ENCODE measurements at places on chromosomes 2 and 18.

GRCh38 chr18:34330308-34330707, 105.6 kb upstream of the NOL4 start:
- no peak for DNase-seq

GRCh38 chr2:239310401-239311061, 90.3 kb downstream of the HDAC4 start:
- DNase-seq, result no peak

- DNase-seq, result no peak
Observed at GRCh38 chr2:217445723-217446122, 557.1 kb downstream of the TNS1 start.

DNA sequence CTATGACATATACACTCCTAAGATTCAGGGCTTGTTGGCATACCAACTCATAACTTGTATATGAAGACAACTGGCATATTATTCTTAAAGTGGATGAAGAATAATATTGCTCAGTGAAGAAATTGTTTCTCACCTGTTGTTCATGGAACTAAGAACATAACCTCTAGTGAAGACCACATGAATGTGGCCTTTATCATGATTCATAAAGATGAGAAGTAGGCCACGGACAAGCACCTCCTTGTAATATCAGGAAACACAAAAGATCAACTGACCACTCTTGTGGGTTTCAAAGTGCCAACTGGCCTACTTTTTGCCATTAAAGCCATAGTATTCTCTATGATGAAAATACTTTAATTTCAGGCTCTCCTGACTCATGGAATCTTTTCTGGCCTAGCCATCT, 407.4 kb downstream of the GRB14 start:
- no peak for DNase-seq

DNA sequence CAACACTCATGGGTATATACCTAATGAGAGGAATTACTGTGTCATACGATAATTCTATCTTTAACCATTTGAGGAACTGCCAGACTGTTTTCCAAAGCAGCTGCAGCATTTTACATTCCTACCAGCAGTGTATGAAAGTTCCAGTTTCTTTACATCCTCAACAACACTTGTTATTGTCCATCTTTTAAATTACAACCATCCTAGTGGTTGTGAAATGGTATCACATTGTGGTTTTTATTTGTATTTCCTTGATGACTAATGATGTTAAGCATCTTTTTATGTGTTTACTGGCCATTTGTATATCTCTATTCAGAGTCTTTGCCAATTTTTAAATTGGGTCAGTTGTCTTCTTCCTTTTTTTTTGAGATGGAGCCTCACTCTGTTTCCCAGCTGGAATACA, 4.0 kb upstream of the CKAP2L start:
- DNase-seq, result no peak

DNA sequence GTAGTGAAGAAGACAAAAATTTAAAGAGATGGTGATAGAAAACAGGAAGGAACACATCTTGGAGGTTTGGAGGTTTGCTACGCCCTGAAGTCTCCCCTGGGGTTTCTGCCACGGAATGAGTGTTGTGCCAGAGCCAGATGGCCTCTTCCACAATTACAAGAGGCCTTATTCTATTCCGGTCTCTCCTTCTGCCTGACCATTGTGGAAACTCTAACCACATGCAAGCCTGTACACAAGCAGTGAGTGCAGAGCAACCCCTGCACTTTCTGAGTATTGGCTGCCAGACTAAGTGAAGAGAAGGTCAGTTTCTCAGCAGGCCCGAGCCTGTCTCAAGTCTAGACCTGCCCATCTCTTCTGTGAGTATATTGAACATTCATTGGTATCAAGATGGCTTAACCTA, 22.7 kb upstream of the MYO1B start:
- no peak for DNase-seq

- no peak for DNase-seq
Observed at GRCh38 chr2:50952596-50952995, 79.3 kb downstream of the NRXN1 start.

- DNase-seq, result no peak
Observed at GRCh38 chr18:73835656-73836364, 311.8 kb downstream of the FBXO15 start.

DNA sequence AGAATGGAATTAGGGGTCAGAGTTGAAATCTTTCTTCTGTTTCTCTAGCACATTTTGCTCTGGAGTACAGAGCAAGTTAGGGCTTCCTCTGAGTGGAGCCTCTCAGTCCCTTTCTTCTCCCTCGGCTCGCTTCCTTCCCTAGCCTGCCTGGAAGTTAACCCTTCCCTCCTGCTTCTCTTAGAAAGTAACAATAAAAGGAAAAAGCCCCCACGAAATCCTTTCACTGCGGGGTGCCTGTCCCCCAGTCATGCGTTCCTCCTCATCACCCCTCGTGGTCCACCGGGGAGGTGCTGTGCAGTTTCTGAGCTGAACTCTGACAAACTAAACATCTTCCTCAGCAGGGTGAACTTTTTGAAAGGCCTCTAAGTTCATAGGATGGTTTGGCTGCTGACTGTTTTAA, 2.0 kb downstream of the IGFBP2 start:
- DNase-seq, result no peak

GRCh38 chr2:181052523-181052891, 72.1 kb downstream of the UBE2E3 start:
- no peak for DNase-seq

DNA sequence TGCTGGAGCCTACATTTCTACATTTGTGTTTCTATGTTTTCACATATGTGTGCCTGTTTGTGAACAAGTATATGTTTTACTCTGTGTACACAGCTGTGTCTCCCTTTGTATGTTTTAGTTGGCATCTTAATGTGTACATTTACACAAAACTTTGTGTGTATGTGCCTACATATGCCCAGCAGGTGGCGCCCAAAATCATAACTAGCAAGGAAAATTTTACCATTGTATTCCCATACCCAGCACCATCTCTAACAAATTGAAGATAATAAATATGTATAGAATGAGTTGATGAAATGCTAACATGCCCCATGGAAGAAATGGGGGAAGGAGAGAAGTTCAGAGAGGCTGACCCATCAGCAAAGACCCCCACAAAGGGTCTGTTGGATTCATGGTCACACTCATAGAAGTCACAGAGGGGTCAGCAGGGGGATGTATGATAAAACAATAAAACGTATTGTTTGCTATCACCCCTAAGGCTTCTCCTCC, 48.1 kb downstream of the PKDCC start:
- DNase-seq, result peak; percentile 60

DNA sequence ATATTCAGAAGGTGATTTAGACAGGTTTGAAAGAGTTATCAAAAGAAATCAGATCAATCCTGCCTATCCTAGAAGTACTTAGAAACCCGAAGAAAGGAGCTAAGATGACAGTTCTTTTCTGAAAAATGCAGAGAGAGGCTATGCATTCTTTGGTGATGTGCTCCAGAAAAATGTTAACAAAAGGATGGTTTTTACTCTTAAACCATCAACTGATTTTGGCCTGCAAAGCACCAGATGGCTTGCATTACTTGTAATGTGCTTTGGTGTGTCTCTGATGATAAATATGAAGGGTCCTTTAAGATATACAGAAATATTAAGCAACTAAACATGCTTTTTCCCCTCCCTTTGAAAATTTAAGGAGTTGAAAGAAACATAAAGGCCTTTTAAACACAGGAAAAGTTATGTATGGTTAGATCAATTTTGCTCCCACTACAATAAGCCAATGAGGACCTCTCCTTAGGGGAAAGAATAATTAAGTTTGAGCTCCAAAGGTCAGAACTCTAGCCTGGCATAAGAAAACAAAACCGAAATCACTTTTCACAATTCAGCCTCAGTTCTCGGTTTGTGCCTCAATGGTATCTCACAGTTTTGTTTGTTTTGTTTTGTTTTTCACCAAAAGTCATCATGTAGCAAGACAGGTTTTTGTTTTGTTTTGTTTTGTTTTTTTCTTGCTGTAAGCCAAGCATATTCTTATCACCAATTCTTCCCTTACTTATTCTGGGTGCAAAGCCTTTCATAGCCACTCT, 302.4 kb upstream of the NT5C1B start:
- no peak for DNase-seq

DNA sequence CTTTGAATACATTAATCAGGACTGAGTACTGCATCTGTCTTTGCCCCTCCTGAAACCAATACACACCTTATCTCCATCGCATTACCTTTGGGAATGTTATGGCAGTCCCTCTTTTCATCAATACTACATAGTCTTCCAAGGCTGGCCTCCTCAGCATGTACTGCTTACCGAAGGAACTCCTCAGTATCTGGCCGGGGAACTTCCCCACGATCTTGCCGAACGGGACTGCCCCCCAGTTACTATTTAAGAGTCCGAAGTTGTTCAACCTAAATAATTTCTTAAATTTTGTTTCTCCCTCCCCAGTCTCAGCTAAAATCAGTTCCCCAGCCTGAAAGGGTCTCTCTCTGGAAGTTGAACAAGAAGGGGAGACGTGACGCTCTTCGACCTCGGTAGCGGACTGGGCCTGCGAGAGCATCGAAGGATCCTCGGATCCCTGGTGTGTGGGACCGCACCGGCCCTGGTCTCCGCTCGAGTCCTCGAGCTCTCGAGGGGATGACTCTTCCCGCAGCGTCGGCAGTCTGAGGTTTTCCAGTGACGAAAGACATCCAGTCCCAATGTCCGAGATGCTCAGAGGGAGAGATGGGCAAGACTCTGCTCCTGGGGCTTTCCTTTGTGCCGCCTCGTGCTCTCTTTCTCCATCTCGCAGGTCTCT, 489 bp downstream of the TRMT61B start:
- peak; percentile 48 for DNase-seq

DNA sequence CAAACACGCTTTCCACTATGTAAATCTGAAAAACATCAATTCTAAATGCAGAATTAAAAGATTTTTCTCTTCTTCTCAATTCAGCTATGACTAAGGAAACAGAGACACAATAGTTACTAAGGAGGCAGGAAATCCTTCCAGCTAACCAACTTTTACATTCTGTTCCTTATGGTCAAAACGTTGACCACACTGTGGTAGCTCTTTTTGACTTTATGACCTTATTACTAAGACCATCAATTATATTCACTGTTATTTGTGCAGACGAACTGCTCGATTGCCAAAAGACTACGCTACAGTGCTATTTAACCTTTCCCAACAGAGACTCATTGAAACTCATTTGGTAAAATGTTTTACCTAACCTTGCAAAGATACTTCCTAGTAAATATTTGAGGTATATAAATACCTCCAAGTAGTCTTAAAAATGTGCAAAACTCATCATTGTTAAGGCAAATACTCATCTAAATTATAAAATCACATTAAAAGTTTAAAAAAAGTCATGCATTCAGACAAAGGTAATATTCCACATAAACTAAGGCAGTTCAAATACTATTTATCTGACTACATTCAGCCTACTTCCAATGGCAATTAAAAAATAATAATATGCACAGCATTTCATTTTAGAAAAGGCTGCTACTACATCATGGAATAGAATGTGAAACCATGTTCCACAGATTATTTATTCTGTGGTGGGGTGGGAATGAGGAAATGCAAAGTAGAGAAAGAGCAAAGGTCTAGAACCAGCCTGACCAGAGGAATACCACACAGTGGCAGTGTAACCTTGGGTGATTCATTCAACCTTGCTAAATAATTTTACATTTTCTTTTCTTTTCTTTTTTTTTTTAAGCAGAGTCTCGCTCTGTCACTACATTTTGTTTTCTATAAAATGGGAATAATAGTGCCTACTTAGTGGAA, 139.9 kb downstream of the THADA start:
- DNase-seq, result no peak

GRCh38 chr2:54295911-54296310, 39.9 kb upstream of the TSPYL6 start:
- DNase-seq, result no peak

GRCh38 chr18:23805898-23806297, 116.6 kb downstream of the LAMA3 start:
- DNase-seq, result no peak

- DNase-seq, result no peak
Observed at GRCh38 chr2:10185046-10185445, 62.5 kb downstream of the RRM2 start.

DNA sequence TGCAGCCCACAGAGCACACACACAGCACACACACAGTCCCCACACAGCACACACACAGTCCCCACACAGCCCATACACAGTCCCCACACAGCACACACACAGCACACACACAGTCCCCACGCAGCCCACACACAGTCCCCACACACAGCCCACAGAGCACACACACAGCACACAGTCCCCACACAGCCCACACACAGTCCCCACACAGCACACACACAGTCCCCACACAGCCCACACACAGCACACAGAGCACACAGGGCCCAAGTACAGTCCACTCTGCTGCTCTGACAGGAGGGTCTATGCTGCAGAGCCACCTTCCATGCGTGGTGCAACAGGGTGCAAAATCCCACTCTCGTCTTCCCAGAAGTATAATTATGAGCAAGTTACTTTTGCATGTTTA, 240.5 kb upstream of the SALL3 start:
- DNase-seq, result no peak

- no peak for DNase-seq
Observed at GRCh38 chr18:69755856-69756496, 191.7 kb downstream of the CD226 start.

GRCh38 chr18:43964666-43965065, 687.4 kb upstream of the SYT4 start:
- no peak for DNase-seq

DNA sequence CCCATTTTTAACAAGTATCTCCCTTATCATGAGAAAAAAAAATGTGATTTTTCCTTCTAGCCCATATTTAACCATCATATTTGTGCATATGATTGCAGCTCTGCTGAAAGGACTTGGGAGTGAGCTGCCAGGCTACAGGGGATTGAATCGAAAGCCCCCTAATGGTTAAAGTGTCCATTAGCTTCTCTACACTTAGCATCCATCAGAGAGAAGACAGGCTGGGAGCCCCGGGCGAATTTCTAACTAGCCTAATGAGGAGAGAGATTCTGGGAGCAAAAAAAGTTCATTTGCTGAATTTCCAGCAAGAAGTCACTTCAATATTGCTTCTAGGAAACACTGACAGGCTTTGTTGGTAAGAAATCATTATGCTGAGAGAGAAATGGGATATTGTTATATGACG, 848.8 kb downstream of the TDRD15 start:
- DNase-seq, result no peak

DNA sequence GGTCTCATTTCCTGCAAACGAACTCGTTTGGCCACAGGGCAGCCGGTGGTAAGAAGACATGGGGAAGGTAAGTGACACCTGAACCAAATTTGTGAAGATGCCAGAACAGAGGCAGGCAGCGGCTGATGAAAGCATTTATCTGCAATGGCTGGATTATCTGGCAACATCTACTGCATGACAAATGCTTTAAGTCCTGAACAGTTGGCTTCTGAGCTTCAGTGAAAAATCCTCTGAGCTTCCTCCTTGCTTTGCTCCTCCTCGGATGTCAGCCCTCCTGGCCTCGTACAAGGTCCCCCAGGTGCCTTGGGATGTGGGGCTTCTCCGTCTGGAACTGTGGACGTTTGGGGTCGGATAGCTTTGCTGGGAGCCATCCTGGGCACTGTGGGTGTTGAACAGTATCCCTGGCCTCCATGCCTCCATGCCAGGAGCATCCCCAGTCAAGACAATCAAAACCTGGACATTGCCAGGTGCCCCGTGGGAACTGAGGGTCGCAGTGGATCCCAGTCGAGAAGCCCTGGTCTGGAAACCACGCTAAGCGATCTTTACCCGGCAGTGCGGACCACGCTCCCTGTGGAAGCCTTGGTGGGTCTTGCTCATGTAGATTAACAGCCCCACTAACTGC, 49.3 kb downstream of the KCNG2 start:
- no peak for DNase-seq
